ENCODE measurements at places on chromosomes 3 and 15.
A peak's percentile ranks its signal among the peaks of the same experiment; 100 is the strongest.

DNA sequence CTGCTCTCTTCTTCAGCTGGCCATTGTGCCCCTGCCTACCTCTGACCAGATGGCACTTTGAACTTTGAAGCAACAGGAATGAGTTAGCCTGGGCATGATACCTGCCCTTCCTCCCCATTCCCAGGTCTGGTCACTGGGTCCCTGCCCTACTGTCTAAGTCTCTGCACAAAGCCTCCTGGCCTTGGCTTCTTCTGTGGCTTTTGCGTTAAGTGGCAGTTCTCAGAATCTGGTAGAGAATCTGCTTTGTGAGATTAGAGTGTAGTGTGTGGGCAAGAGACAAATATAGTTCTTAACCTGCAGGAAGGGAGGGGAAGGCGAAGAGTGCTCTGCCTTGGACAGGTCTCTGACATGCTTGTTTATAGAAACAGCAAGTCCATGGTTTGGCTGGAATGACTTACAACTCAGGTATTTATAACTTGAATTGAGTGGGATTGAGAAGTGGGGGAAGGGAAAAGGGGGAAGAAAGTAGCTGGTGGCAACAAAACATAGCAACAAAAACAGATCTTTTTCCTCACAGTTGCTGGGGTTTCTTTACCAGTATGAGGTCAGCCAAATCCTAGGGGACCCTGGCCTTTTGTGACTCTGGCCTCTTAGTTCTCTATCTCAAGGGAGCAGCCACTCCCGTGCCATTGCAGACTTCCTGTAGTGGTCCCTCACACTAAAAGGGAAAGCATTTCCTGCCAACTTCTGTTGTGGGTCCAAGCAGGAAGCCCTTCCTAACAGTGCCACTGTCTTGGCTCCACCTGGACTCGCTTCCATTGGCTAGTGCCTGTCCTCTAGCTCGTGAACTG, 16.7 kb downstream of the MAPKBP1 start:
- DNase-seq: no peak

DNA sequence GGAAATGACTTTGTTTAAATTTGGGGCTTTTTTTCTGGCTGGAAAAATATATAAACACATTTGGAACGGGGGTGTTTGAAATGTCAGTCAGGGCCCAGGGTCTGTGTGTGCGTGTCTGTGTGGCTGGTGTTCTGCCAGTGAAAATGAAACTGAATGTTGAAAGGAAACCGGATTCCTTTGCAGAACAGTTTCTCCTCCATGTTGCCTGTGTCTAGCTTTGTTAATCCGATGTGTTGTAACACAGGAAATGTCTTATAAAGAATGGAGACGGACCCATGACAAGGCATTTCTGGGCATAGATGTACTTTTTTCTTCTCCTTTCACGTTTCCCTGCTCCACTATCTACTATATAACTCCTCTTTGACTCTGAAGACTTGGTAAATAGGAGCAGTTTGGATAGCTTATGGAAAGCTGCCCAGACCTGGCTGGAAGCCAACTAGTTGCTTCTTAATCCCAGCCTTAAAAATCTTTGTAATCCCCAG, 2.8 kb downstream of the SQOR start:
- DNase-seq: no peak

- no peak for DNase-seq
Measured at GRCh38 chr15:69451951-69452691, 497 bp upstream of the RPLP1 start.

DNA sequence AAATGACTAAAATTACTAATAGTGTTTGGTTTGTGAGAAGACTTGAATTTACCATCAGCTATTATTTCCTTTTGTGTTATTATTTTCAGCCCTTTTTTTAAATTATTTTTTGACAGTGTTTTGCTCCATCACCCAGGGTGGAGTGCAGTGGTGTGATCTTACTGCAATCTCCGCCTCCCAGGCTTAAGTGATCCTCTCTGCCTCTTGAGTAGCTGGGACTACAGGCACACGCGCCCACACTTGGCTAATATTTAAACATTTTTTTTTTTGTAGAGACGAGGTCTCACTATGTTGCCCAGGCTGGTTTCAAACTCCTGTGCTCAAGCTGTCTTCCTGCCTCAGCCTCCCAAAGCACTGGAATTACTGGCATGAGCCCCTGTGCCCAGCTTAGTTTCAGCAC, 31.7 kb upstream of the UTS2B start:
- no peak for DNase-seq

DNA sequence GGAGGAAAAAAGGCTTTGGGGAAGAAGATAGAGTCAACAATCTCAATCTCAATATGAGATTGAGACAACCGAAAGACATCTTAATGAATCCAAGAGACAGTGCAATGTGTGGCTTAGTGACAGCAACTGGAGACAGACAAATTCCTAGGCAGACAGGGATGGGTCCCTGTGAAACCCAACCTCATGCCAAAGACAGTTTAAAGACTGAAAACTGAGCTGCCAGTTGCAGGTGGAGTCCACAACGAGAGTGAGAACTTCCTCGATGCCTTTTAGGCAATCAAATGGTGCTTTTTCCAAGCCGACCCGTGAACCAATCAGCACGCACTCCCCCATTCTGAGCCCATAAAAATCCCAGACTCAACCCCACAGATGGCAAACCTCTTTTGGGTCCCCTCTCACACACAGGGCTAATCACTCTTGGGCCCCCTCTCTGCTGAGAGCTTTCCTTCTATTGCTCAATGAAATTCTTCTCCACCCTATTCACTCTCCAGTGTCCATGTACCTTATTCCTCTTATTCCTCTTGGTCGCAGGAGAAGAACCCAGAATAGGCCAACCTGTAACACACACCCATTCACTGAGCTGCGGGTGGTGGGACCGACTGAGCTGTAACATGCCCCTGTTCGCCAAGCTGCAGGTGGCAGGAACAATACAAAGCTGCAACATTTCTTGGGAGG, 34.8 kb downstream of the ZMAT3 start:
- DNase-seq: no peak

DNA sequence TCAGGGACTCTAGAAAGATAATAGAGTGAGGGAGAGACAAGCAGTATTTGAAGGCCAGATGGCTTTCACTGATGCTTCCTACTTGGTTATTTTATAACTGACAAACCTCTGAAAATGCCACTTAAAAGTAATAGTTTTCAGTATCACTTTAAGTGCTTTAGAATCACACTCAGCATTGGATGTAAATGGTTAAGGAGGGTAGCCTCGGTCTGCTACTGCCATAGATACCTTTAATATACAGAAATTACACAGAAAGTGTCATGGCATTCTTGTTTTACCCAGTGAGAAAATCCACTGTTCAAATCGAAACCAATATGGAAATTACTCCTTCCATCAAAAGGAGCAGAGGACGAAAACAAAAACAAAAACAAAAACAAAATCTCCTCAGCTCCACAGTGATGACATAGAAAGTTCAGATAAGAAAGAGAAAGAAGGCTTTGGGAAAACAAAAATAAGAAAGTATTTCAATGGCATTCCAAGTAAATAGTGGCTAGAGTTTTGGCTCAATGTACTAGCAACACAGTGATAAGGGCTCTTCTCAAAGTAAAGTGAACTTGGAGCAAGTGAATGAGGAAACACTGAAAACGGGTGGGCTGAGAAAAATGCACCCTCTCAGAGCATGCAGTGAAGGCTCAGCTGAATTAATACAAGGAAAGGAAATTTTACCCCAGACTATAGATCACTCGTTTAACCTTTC, 43.2 kb upstream of the CD47 start:
- DNase-seq: no peak

DNA sequence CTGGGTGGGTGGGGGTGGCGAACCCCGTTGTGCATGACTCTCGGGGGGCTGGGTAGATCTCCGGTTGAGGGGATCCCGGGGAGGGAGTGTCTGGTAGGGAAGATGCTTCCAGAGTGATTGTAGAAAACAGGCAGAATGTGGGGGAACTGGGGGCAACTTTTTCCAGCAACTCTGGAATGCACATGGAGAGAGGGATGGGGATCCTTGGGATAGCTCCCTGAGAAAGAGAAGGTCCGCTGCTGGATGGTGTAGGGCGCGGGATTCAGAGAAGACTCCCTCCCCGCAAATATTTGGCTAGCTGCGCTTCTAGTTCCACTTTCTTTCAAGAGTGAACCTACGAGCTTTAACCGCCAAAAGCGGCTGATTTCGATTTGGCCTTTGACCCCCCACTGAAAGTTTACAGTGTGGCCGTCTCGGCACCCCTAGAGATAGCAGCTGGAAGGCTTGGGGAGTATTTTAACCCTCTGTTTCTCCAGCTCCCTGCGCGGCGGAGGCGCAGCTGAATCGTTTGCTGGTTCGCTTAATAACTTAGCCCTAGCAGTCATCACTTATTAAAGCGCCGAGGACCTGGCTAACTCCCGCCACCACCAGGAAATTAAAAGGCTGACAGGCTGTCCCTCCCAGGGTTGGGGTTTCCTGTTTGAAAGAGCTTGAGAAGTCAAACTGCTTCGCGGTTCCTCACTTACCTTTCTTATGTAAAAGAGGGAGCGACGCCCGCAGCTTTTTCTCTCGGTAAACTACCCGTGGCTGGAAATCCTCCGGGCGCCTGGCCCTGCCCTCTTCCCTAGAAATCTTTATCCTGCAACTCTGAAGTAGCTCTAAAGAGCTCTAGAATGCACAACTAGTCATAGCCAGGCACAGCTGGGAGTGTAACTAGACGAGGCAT, 1.2 kb downstream of the PHLDB2 start:
- DNase-seq: peak; percentile 54

GRCh38 chr15:50181969-50182218, at the start of gene SLC27A2:
SLC27A2 (plus strand) TSS chr15:50182196; CDS start chr15:50182428, 232 bp downstream.
- no peak for DNase-seq

GRCh38 chr15:68205954-68206539, 915 bp upstream of the CALML4 start:
- no peak for DNase-seq

- peak; percentile 51 for DNase-seq
Measured at GRCh38 chr3:108125550-108126071, 34.8 kb upstream of the CD47 start.

DNA sequence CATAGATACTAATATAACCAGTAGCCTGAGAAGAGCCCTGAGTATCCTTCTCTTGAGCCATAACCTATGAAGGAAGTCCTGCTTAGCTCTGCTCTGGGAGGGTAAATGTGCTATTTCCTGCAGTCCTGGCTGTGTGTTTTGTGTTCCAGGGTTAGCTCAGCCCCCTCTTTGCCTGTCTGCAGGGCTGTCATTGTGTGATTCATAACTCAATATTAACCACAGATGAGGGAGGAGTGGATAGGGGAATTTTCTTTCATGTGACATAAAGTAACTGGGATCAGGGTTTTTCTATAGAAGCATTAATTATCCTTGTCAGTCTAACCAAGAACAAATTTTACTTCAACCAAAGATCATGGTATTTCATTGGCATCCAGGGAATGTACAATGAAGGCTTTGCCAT, 183.3 kb upstream of the ZBTB20 start:
- DNase-seq: no peak

- no peak for DNase-seq
Measured at GRCh38 chr15:57012556-57012955, 94.1 kb downstream of the TCF12 start.

GRCh38 chr3:30527720-30528119, 78.7 kb upstream of the TGFBR2 start:
- DNase-seq: no peak

DNA sequence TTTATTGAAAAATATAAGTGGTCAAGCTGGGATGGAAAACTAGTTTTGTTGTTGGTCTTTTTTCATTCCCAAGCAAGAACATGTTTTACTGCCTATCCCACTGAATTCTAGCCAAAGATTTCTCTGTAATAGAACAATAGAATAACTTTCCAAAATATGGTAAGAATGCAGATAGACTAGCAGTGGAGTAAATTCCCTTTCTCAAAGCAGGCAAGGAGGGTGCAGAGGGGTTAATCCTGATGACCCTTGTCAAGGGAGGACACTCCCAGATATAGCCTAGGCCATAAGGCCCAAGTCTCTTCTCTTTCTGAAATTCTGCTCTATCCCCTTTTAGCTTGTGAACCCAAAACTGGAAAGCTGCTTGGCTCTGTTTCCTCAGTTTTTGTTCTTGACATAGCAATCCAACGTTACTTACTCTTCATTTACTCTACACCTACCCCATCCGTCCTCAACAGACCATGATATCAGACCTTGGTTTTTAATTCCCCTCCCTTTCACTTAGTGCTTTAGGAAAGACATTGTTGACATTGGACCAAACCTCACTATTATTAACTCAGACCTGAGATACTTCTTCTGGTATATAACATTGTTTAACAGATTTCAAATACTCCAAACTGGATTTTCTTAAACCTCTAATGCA, 453.6 kb upstream of the THBS1 start:
- no peak for DNase-seq

- DNase-seq: no peak
Measured at GRCh38 chr15:100738614-100739013, 136.2 kb downstream of the ASB7 start.

DNA sequence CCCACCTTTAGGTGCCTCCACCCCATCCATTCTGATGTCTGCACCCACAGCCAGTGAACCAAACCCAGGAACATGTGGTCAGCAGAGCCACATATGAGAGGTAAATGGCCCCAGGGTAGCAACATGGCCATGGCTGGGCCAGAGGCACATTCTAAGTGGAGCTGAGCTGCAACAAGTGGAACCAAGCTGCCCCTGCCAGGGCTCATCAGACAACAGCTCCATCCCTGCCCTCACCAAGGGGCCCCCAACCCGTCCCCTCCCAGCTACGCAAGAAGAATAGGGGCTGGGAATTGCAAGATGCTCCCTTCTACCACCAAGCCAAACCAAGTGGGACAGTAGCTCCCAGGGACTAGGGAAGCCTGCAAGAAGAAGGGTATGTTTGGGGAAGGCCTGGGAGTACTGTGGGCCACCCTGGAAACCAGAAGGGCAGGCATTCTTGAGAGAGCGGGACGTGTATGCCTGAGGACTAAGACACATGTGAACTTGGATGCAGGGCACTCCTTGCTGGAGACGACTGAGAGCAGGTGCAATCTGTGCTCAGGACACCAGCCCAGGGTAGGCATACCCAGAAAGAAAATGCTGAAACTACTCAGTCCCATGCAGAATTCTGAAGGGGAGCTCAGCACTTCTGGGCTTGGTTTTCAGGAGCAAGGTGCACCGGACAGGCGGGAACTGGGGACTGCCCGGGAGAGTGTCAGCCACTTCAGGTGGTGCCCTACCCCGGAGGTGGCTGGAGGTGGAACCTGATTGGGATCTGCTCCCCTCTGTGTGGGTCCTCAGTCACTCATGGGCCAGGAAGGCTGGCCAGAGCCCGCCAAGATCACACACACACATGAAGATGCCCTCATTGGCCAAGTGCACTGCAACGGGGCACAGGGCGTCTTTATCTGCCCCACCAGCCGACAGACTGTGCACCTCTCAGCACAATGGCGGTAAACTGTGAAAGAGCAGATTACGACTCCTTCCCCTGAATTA, 9.5 kb downstream of the MYL3 start:
- no peak for DNase-seq
